ENCODE measurements at places on chromosomes 6 and 20. TPM values are rescaled to one million over a fixed set of nuclear protein-coding genes. Genes with fewer than 3 reads are reported as not detected.
A peak's percentile ranks its signal among the peaks of the same experiment; 100 is the strongest.

DNA sequence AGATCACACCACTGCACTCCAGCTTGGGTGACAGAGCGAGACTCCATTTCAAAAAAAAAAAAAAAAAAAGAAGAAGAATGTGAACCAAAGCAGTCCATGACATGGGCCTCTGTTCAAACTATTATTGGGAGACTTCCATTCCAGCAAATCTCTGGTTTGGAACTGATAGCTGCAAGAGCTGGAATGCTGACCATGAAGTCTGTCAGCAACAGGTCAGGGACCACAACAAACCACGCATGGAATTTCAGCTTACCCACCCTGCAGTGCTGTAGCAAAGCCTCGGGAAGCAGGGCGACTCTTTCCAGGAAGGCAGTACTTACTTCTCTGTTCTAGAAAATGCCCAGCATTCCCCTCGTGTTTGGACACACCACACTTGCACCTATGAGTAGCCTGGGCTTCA lies 34.1 kb upstream of the TBC1D7 start:
- H3K27me3 ChIP-seq: no peaks in the 10 kb centered on the region
- no peak overlapping the region for H3K27ac ChIP-seq
- DNase-seq: no peak
- H3K36me3 ChIP-seq: no peaks in the 10 kb centered on the region
- H3K4me1 ChIP-seq: 0 out of 2 replicates have a peak, but pooled peaks cover 4% of the 10 kb centered on the region
- no peak overlapping the region for H3K4me3 ChIP-seq

DNA sequence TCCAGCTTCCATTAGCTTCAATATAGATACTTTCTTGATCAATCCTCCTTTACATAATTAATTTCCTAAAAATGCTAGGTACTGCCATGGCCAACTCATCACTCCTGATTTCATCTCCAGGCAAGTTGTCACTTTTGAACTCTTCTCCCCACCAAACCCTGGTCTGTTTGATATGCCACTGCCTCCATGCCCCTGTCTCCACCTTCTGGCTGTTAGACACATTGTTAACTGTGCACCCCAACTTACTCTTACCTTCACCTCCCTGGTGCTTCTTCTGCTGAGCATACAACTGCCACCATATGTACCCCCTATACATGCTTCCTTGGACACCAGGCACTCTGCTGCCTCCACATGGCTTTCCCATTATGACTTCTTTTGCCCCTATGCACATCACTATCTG lies 21.9 kb upstream of the AIG1 start:
- no peaks in the 10 kb centered on the region for H3K36me3 ChIP-seq
- H3K4me1 ChIP-seq: no peaks in the 10 kb centered on the region
- no peak overlapping the region for H3K4me3 ChIP-seq
- DNase-seq: no peak
- H3K27me3 ChIP-seq: no peaks in the 10 kb centered on the region

DNA sequence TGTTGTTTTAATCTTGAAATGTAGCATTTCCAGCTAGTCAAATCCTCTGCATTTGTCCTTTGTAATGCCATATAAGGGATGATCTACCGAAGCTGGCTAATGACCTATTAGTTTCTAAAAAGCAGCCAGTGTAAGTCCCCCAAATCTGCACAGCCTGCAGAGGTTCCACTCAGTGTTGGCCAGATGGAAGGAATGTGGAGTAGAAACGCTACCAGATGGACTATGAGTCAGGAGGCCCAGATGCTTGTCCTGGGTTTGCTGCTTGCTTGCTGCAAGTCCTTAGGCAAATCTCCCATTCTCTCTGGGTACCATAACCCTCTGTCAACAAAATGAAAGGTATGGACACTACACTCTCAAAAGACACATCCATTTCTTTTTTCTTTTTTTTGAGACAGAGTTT lies 149.8 kb downstream of the BTBD9 start:
- H3K27me3 ChIP-seq: no peaks in the 10 kb centered on the region
- no peak overlapping the region for H3K4me3 ChIP-seq
- no peak for DNase-seq

- peak; percentile 70 for DNase-seq
- H3K4me3 ChIP-seq: peak within 1 kb of the TSS; percentile 89
- peaks cover 10% of the 10 kb centered on the region for H3K4me1 ChIP-seq
Observed at GRCh38 chr6:17392978-17393891, at the start of gene CAP2. CAP2 (plus strand) TSS chr6:17393595; CDS start chr6:17421556, 27,961 bp downstream.

DNA sequence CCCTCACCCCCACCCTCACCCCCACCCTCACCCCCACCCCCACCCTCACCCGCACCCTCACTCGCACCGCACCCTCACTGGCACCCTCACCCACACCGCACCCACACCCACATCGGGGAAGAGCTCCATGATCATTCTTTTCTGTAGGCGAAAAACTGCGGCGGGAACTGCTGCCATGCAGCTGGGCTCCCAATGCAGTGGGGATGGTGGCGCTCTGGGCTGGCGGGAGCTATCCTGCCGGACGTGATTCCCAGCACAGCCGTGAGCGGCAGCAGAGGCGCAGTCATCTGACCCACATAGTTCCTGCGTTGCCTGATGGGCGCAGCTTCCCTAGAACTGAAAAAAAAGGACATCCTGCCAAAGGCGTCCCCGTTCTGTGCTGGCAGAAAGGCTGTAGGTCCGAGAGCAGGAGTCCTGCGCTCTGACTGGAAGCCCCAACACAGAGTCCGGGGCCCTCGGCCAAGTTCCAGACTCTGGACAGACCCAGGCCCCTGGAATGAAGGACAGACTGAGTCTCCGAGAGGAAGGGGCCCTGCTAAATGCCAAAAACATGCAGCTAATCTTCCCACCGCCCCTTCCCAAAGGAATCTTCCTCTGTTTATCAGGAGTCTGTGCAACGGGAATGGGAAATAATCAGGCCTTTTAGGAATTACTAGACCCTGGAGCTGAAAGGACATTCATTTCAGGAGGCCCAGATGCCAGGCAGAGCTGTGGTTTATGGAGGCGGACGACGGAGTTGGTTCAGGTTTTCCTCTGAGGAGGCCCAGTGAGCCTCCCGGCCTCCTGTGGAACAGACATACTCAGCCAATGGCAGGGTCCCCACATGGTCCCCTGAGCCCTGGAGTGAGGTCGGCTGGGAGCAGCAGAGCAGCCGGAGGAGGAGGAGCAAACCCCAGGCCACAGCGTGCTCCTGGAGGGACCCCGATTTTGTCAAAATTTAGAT lies 14.1 kb upstream of the TCFL5 start:
- DNase-seq: peak; percentile 80
- no peaks in the 10 kb centered on the region for H3K27me3 ChIP-seq
- H3K36me3 ChIP-seq: no peaks in the 10 kb centered on the region
- peak overlapping the region; percentile 38 for H3K27ac ChIP-seq

DNA sequence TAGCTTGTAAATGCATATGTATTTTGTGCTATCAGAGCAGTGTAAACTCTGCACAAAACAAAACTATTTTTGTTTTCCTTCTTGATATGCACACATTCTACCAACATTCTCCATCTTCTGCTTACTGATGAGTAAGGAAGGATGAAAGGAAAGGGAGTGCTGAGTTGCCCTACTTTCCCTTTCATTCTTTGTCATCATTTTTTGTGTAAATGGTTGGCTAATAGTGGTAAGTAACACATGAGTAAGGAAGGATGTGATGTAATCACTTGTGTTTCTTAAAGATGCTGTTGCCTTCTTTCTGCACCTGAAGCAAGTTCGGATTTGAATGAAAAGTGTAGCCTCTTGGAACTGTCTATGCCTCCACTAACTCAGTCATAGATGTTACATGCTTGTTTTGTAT lies 4.6 kb upstream of the REV3L start:
- H3K27ac ChIP-seq: no peak overlapping the region
- H3K4me1 ChIP-seq: peaks cover 7% of the 10 kb centered on the region
- H3K36me3 ChIP-seq: no peaks in the 10 kb centered on the region
- no peaks in the 10 kb centered on the region for H3K27me3 ChIP-seq

GRCh38 chr20:17896771-17897369 lies 71.7 kb downstream of the SNX5 start:
- H3K4me1 ChIP-seq: no peaks in the 10 kb centered on the region
- H3K4me3 ChIP-seq: no peak overlapping the region
- no peak for DNase-seq
- H3K27ac ChIP-seq: no peak overlapping the region
- H3K27me3 ChIP-seq: no peaks in the 10 kb centered on the region
- no peaks in the 10 kb centered on the region for H3K36me3 ChIP-seq

DNA sequence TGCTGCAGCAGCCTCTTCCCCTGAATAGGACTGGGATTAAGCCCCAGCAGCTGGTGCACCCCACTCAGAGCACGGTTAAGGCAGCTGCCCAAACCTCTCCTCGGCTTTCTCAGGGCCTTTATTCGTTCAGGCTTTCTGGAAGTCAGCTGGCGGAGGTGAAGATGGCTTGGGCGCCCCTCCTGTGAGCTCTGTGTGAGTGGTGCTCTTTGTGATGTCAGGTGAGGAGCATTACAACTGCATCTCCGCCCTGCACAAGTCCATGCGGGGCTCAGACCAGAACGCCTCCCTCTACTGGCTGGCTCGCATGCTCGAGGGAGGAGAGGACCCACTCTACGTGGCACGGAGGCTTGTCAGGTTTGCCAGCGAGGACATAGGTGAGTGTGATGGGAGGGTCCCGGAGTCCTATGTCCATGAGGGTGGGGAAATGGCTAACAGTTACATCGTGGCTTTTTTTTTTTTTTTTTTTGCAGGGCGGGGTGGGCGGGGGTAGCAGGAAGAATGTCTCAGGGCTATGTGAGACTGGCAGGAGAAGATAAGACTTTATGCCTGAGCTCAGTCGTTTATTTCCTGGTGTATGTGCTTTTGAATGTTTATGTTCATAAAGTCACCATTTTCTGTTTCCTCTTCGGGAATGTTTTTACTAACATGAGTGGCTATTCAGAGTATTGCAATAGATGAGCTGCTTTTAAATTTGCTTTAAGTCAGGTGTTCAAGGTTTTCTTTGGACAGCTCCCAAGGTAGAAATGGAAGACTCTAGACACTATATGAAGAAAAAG lies 18.2 kb downstream of the WRNIP1 start:
- no peak overlapping the region for H3K27ac ChIP-seq
- H3K27me3 ChIP-seq: no peaks in the 10 kb centered on the region
- H3K4me3 ChIP-seq: no peak overlapping the region
- DNase-seq: peak; percentile 23
- H3K4me1 ChIP-seq: no peaks in the 10 kb centered on the region

- H3K4me3 ChIP-seq: no peak overlapping the region
- H3K36me3 ChIP-seq: peaks cover 11% of the 10 kb centered on the region
- H3K4me1 ChIP-seq: peaks cover 16% of the 10 kb centered on the region
Observed at GRCh38 chr20:2465100-2465499, 5.5 kb downstream of the SNRPB start.

LPA gene
- total RNA-seq: not detected

GRCh38 chr20:41551011-41551705 lies 67.0 kb downstream of the CHD6 start:
- H3K27me3 ChIP-seq: no peaks in the 10 kb centered on the region
- no peak overlapping the region for H3K27ac ChIP-seq
- H3K36me3 ChIP-seq: peaks cover 2% of the 10 kb centered on the region
- H3K4me1 ChIP-seq: no peaks in the 10 kb centered on the region

RAB44 gene
- total RNA-seq: not detected

ULBP1 gene
- 5.4 TPM for total RNA-seq

PHACTR3 gene
- 0.11 TPM for total RNA-seq

DNA sequence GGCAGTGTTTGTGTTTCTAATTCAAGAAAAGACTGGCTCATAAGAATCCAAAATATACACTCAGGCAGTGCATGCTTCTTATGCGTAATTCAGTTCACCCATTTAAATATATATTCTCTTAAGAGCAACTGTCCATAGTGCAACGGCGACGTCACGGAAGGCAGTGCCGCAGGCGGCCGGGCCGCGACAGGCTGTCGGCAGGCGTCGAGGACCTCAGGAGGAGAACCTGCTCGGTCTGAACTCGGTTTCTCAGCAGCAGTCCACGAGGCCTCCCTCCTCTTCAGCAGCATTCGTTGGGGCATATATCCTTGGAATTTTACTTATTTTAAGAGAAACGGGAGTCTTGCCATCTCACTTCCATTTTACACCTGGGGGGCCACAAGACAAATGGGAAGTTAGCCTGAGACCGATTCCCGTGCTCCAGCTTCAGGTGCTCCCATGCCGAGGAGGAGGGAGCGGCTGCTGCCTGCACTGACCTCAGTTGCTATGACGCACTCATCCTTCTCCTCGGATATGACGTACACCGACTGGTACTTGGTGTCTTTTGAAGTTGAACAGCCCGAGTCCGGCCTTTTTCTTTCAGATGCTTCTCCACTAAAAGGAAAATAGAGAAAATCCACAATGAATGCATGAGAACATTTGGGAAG lies 8.2 kb downstream of the DLL1 start:
- H3K4me3 ChIP-seq: no peak overlapping the region
- no peak overlapping the region for H3K27ac ChIP-seq
- no peaks in the 10 kb centered on the region for H3K27me3 ChIP-seq
- H3K36me3 ChIP-seq: no peaks in the 10 kb centered on the region
- DNase-seq: no peak
- H3K4me1 ChIP-seq: 0 out of 2 replicates have a peak, but pooled peaks cover 4% of the 10 kb centered on the region

TSBP1 gene
- not detected for total RNA-seq

E2F3 gene
- total RNA-seq: 16.3 TPM

KCNK17 gene
- total RNA-seq: not detected

GRCh38 chr20:39489986-39490560 lies 527.9 kb downstream of the DHX35 start:
- H3K27ac ChIP-seq: no peak overlapping the region
- DNase-seq: no peak
- no peaks in the 10 kb centered on the region for H3K27me3 ChIP-seq
- H3K36me3 ChIP-seq: no peaks in the 10 kb centered on the region
- no peak overlapping the region for H3K4me3 ChIP-seq

DNA sequence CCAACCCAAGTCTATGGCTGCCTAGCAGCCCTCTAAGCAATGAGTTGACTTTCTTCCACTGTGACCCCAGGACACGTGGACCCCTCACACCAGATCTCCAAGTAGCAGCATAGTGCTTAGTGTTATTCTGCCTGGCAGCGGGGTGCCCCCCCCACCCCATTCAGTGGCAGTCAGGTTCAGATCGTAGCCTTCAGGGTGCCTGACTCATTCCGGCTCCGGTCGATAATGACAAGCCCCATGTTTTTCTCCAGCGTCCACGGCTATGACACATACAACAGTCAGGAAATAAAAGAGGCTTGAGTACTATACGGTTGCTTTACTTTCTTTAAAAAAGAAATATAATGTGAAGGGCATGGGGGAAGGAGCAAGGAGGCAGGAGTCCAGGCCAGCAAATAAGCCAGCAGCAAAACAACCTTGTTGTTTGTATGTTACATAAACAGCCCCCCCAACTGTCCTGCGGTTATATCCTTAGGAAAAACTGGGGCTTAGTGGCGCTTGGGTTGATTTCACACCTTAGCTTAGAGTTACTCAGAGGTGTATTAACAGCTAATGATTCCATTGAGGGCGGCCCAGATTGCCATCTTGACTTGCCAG lies 23.1 kb downstream of the GNAS start:
- peaks cover 3% of the 10 kb centered on the region for H3K27me3 ChIP-seq
- H3K36me3 ChIP-seq: no peaks in the 10 kb centered on the region
- no peaks in the 10 kb centered on the region for H3K4me1 ChIP-seq
- no peak for DNase-seq
- H3K4me3 ChIP-seq: no peak overlapping the region

GRCh38 chr6:134082191-134082590 lies 29.8 kb upstream of the SLC2A12 start:
- no peaks in the 10 kb centered on the region for H3K36me3 ChIP-seq
- H3K4me1 ChIP-seq: peaks cover 13% of the 10 kb centered on the region
- no peak overlapping the region for H3K4me3 ChIP-seq
- no peak for DNase-seq

FKBP5 gene
- 16.5 TPM for total RNA-seq

- no peak overlapping the region for H3K4me3 ChIP-seq
- DNase-seq: no peak
- no peak overlapping the region for H3K27ac ChIP-seq
- H3K27me3 ChIP-seq: no peaks in the 10 kb centered on the region
Observed at GRCh38 chr6:41284726-41285125, 1.8 kb downstream of the TREM1 start.
